ENCODE measurements at places on chromosomes 7 and 10. TPM values are rescaled to one million over a fixed set of nuclear protein-coding genes. Genes with fewer than 3 reads are reported as not detected.

DNA sequence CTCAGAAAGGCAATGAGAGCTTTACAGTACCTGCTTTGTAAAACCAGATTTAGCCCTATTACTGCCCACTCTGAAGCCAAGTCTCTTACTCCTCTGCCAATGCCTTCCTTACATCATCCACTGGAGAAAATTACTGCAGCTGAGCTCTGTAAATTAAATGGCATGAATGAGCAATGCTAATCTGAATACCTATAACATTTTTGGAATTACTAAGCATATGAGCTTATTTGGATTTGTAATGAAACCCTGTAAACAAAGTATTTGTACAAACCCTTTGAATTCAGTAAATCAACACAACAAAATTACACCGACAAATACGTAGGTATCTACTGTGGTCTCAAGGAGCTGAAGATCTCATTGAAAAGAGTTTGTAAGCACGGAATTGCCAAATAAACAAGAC lies 12.1 kb upstream of the CCNY start:
- no peak overlapping the region for H3K27ac ChIP-seq
- H3K27me3 ChIP-seq: no peaks in the 10 kb centered on the region
- DNase-seq: no peak
- no peak overlapping the region for H3K4me3 ChIP-seq
- H3K4me1 ChIP-seq: peaks cover 13% of the 10 kb centered on the region
- peaks cover 18% of the 10 kb centered on the region for H3K36me3 ChIP-seq

- peak overlapping the region; percentile 60 for H3K27ac ChIP-seq
- H3K4me3 ChIP-seq: no peak overlapping the region
- H3K36me3 ChIP-seq: peaks cover 49% of the 10 kb centered on the region
- no peak for DNase-seq
- no peaks in the 10 kb centered on the region for H3K27me3 ChIP-seq
Measured at GRCh38 chr7:76352193-76352592, 6.6 kb downstream of the YWHAG start.

DNA sequence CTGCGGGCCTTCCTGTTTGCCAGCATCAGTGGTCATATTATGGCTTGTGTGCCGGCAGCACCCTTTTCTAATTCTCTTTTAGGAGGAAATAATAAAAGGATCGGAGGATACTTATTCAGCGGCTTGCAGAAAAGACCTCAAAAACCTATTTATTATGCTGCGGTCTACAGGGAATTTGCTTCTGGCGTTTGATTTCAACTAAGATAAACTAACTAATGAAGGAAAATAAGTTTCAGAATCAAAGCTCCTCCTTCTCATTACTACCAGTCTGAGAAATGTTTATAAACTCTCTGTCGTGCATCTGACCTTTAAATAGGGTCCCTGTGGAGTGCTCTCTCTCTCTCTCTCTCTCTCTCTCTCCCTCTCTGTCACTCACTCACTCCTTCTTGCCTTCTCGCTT lies 335.0 kb upstream of the GLI3 start:
- no peak overlapping the region for H3K27ac ChIP-seq
- H3K36me3 ChIP-seq: no peaks in the 10 kb centered on the region
- peaks cover 13% of the 10 kb centered on the region for H3K4me1 ChIP-seq
- no peak for DNase-seq
- peaks cover 73% of the 10 kb centered on the region for H3K27me3 ChIP-seq

DNA sequence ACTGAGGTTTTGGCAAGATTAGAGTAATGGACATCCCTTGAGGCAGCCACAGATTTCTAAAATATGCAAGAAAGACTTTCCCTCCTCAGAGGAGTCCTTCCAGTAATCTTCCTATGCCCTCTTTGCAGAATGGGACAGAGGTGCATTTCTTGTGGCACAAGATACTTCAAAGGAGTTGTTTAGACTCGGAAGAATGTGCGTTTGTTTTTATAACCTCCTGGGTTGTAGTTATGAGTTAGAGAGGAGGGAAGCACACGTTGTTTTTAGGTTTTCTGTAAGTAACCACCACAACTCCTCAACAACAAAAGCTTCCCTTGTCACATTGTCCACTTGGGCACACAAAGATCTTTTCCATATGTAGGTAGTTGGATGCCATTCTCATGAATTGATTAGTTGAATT lies 78.1 kb upstream of the GLI3 start:
- peaks cover 20% of the 10 kb centered on the region for H3K27me3 ChIP-seq
- H3K4me1 ChIP-seq: peaks cover 27% of the 10 kb centered on the region
- DNase-seq: no peak
- H3K4me3 ChIP-seq: peak overlapping the region; percentile 59
- H3K36me3 ChIP-seq: peaks cover 18% of the 10 kb centered on the region

STK31 gene
- not detected for total RNA-seq

DNA sequence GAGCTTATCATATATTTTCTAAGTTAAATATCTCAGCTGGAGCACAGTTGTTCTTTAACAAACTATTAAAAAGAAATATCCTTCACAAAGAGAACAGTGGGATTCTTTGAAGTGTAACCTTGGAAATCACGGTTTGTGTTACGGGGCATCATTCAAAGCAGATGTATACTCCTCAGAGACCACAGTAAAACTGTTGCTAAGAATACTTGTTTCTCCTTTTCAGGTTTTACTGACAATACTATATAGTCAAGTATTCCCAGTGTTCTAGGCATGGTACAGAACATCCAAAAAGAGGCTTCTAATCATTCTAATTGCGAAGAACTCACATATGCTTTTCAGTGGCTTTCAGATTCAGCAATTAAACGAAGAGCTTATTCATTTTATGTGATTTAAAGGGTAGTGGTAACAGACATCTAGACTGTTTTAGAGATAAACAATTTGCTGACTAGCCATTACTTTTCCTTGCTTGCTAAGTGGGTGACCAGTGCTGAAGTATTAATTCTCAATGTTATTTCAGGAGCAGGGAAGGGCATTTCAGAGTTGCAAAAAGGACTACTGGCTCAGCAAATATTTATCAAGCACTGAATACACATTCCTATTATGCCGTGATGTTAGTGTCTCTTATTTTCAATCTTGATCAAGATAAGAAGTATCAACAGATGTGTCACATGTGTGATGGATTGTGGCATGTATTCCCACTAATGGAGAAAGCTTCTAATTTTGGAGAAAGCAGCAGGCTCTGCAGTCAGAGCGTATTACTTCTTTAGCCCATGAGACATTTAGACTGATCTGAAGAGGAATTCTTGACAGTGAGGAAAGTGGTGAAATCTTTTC lies 236.8 kb downstream of the RNLS start:
- no peak overlapping the region for H3K4me3 ChIP-seq
- H3K36me3 ChIP-seq: no peaks in the 10 kb centered on the region
- H3K27ac ChIP-seq: no peak overlapping the region
- no peaks in the 10 kb centered on the region for H3K27me3 ChIP-seq
- DNase-seq: no peak

DNA sequence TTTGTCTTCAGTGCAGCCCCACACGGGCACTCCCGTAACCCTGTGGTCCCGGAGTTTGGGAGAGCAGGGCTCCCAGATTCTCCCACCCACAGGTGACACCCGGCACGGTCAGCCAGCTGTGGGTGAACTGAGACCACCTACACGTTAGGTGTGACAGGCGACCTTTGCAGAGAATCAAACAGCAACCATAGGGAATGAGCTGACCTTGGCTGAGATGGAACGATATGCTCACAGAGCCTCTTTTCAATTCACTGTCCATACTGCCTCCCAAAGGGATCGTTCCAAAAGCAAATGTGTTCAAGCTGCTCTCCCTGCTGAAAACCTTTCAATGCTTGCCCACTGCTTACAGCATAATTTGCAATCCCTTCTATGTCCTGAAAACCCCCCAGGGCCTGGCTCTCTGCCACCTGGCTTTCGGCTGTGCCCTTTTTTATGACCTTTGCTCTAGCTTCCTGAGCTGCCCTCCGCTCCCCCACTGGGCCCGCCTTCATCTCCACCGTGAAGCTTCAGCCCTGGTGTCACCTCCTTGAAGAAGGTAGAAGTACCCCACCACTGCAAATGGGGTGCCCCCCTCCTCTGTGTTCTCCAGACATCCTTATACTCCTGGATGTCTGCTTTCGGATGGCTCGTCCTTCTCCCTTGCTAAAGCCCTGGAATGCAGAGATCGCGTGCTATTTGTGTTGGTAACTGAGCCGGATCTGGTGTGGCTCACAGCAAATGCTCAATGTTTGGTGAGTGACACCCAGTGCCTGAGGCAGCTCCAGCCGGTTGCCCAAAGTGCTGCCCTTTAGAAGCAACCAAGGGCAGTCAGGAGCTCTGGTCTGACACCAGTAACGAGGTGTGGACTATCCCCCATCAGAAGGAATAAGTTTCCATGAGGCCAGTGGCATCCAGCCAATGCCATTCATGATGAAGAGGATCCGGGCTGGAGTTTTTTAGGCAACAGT lies 90.4 kb downstream of the KIAA1549 start:
- H3K27ac ChIP-seq: peak overlapping the region; percentile 98
- peaks cover 14% of the 10 kb centered on the region for H3K36me3 ChIP-seq
- DNase-seq: peak; percentile 91

GRCh38 chr7:2496375-2496774 lies 20.2 kb upstream of the GRIFIN start:
- H3K27me3 ChIP-seq: peaks cover 2% of the 10 kb centered on the region
- no peak overlapping the region for H3K4me3 ChIP-seq
- no peaks in the 10 kb centered on the region for H3K36me3 ChIP-seq
- DNase-seq: no peak
- H3K27ac ChIP-seq: no peak overlapping the region

All from osteocyte (in vitro differentiated cells).